Activated CD8-positive, alpha-beta memory T cell treated with anti-CD3 and anti-CD28 coated beads for 4 hours (primary cell): ENCODE measurements at places on chromosomes 11 and 22.
A peak's percentile ranks its signal among the peaks of the same experiment; 100 is the strongest.

GRCh38 chr22:48212727-48213126 is 1450.3 kb downstream of the TBC1D22A start:
- no peak for DNase-seq

DNA sequence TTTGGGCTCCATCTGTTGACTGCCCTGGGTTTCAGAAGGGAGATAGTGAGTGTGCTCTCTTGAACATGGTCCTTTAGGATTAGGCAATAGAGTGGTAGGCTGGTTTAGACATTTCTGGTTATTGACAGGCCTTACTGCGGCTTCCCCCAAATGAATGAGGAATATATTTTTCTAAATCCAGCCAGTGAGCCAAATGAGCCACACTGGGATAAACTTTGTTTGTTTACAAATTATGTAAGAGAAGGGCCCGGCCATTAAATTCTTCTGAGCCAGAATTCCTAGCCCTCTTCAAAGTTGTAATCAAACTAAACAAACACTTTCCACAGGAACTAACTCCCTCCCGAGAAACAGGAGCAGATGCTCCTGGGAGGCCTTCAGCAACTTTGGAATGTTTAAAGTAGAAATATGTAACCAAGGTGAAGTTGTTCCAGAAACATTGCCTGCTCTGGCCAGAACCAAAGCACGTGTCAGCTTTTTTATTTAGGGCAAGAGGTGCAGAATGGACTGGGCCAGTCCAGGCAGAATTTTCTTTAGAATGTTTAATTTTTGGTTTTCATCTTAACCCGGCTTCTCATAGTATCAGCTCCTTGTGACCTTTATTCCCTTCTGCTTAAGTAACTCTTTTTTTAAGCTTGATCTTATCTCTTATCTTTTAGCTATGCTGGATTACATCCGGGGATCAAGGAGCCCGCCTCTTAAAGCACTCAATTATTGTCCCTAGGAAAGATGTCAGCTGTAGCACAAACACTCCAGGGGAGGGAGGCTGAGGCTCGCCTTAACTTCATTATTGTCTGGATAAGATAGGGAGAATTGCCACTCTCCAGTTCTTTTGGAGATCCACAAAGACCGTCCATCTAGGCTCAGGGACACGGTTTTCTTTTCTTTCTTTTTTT is 28.7 kb downstream of the ZNRF3 start:
- DNase-seq: no peak

- no peak for DNase-seq
Measured at GRCh38 chr11:6433998-6434660, 6.7 kb downstream of the HPX start.

DNA sequence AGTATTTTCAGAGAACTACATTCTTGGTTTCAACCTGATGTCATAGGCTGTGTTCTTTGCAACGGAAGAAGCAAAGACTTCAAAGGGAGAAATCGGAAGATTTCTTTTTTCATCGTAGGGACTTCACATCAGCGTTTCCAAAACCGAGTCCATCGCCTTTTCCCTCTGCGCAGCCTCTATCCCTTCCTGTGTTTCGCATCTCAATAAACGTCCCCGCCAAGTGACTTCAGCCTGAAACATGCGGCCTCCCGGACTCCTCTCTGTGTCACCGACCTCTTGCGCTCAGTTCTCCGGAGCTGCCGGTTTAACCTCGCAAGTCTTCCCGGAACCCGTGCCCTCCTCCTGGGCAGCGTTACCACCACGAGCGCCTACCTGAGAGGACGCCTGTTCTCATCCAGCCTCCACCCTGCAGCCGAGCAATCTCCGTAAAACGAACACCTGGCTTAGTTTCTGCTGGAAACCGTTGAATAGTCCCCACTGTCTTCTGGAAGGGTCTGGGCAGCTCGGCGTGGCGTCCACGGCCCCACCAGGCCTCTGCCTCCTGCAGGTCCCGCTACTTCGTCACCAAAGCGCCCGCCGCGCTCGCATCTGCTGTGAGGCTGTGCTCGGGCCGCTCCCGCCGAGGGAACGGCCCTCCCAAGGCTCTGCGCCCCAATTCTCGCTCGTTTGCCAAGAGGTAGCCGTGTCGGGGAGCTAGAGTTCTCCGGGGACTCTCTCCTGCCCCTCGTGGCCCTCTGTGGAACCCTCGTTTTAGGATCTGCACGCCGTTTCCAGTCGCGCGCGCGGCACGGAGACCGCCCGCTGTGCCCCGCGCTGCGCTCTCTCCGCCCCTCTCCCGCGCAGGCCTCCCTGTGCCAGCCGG is at the start of gene GLB1L3:
GLB1L3 (plus strand) TSS at position 846 of the 862 bp plus-strand sequence. CDS start 362 bp downstream, outside the sequence.
- DNase-seq: peak; percentile 53

DNA sequence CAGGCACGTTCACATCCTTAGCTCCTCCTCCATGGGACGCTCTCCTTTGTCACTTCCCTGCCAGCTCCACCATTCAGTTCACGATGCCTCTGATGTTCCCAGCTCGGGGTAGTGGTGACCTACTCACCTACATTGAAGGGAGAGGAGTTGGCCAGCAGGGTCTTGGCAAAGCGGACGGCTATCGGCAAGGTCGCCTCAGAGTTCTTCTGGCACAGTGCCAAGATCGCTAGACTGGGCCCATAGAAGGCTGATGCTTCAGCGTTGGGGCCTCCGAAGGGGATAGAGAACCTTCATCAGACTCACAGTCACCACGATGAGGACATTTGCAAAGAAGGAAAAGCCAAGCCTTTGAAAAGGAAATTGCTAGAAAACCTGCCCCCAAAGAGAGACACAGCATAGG is 3.0 kb downstream of the CBLIF start:
- DNase-seq: no peak

- DNase-seq: no peak
Measured at GRCh38 chr11:133605482-133605881, 73.2 kb upstream of the OPCML start.

- no peak for DNase-seq
Measured at GRCh38 chr11:65124480-65125196, 2.5 kb downstream of the MRPL49 start.

GRCh38 chr11:64969209-64969608 is 2.7 kb downstream of the MAJIN start:
- no peak for DNase-seq

- no peak for DNase-seq
Measured at GRCh38 chr11:76805206-76805913, 22.2 kb downstream of the TSKU start.

GRCh38 chr11:60753309-60753708 is 3.4 kb upstream of the MS4A15 start:
- DNase-seq: no peak

DNA sequence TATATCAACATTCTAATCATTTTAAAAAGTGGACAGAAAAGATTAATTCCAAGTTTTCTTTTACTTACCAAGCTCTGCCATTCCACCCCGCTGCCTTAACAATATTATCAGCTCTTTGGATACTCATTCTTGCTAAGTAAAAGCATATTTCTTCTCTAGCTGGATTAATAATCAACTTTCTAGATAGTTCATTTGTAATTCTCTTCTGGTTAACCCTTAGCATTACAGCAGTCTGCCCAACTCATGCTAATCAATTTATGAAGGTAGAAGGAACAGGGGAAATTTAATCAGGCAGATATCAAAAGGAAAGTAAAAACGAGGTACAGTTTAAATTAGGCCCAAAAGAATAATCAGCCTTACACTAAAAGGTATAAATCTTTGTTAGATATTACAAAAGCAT is 41.0 kb upstream of the SOX6 start:
- DNase-seq: no peak
